ENCODE measurements at places on chromosomes 5 and 9. TPM values are rescaled to one million over a fixed set of nuclear protein-coding genes. Genes with fewer than 3 reads are reported as not detected.

Gene SHOC1
- not detected for total RNA-seq

Gene PBX3
- total RNA-seq, result 35.5 TPM

Gene MEIKIN
- not detected for total RNA-seq

GRCh38 chr9:22030101-22030598 is 21.0 kb upstream of the CDKN2B start:
- H3K36me3 ChIP-seq, result no peaks in the 10 kb centered on the region
- peaks cover 32% of the 10 kb centered on the region for H3K4me1 ChIP-seq
- H3K27me3 ChIP-seq, result no peaks in the 10 kb centered on the region
- H3K4me3 ChIP-seq, result peak overlapping the region; percentile 18
- peak; percentile 74 for DNase-seq

- peak; percentile 94 for DNase-seq
- H3K27me3 ChIP-seq, result no peaks in the 10 kb centered on the region
- H3K27ac ChIP-seq, result peak overlapping the region; percentile 66
- no peak overlapping the region for H3K4me3 ChIP-seq
- no peaks in the 10 kb centered on the region for H3K36me3 ChIP-seq
These were observed 21.3 kb downstream of the CCDC69 start for GRCh38 chr5:151202381-151203139.

- no peaks in the 10 kb centered on the region for H3K4me1 ChIP-seq
- no peak for DNase-seq
- no peaks in the 10 kb centered on the region for H3K36me3 ChIP-seq
- no peak overlapping the region for H3K4me3 ChIP-seq
These were observed 5.8 kb upstream of the PCA3 start for GRCh38 chr9:76758476-76758875.

GRCh38 chr9:89536600-89536999 is 38.7 kb upstream of the SEMA4D start:
- H3K4me1 ChIP-seq, result no peaks in the 10 kb centered on the region
- no peak overlapping the region for H3K27ac ChIP-seq
- DNase-seq, result no peak
- H3K27me3 ChIP-seq, result no peaks in the 10 kb centered on the region

Gene ANKRD18A
- total RNA-seq, result 2.2 TPM

Gene SPATA24
- total RNA-seq, result 3.1 TPM

DNA sequence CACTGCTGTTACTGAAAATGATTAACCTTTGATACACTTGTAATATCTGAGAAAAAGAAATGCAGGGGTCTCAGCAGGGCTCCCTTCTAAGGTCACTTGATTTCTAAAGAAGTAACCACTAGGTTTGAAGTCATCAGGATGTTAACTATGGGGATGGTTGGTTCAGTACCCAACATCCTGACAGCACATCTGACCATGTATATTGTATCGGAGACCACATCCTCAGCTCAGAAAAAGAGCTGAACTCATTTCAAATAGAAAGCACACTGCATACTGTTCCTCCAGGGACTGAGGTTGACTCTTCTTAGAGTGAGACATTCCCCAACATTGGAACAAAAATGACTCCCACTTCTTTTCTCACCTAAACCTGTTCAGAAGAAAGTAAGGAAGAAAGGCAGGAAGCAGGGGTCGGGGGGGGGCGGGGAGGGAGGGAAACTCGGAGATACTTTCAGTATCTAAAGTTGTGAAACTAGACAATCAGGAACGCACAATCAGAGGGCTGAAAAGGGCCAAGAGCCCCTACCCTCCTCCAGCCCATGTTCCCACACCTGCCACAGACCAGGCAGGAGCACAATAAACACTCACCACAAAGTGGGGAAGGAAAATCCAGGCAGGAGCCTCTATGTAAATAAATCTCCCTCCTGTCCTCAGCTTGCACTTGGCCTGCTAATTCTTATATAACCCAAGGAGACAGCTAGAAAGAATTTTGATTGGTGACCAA is 730 bp upstream of the GZMA start:
- H3K27me3 ChIP-seq, result no peaks in the 10 kb centered on the region
- H3K27ac ChIP-seq, result no peak overlapping the region
- no peaks in the 10 kb centered on the region for H3K4me1 ChIP-seq
- DNase-seq, result no peak
- H3K4me3 ChIP-seq, result no peak overlapping the region
- no peaks in the 10 kb centered on the region for H3K36me3 ChIP-seq

- no peaks in the 10 kb centered on the region for H3K27me3 ChIP-seq
- no peak for DNase-seq
These were observed 10.8 kb downstream of the CETN3 start for GRCh38 chr5:90398726-90399125.

DNA sequence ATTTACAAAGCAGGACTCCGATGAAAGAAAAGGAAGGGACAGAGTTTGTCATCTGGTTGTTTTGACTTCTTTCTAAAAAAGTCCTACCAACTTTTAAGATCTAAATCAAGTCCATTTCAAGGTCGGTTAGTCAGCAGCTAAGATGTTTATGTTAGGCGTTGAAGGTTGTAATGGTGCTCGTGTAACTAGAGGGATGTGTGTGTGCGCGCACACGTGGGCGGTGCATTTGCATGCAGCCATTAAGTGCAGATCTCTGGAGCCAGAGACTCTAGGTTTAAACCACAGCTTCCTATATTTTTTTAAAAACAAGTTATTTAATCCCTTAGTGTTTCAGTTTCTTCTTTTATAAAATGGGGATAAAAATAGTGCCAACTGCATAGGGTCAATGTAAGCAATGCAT is 77.0 kb upstream of the SMIM32 start:
- H3K36me3 ChIP-seq, result no peaks in the 10 kb centered on the region
- no peak overlapping the region for H3K27ac ChIP-seq
- no peak for DNase-seq
- no peak overlapping the region for H3K4me3 ChIP-seq
- H3K27me3 ChIP-seq, result peaks cover 56% of the 10 kb centered on the region

DNA sequence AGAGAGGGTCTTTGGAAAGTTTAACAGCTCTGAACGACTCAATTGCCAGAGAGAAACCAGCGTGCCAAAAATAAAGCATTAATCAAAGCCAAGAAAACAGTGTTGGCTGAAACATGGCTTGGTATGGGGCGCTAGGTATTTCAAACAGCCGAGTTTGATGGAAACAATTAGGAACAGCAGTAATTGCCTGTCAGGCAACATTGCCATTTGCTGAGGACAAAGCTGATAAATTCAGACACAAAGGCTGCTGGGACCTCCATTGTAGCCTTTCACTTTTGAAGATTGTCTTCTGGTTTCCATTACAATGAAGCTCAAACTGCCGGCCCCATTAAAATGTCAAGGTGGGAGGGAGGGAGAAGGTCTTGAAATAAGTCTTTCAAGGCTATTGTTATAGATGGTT is 125.4 kb upstream of the SPDL1 start:
- H3K27ac ChIP-seq, result no peak overlapping the region
- DNase-seq, result no peak
- H3K36me3 ChIP-seq, result no peaks in the 10 kb centered on the region

- no peak overlapping the region for H3K27ac ChIP-seq
- peak; percentile 80 for DNase-seq
- H3K4me1 ChIP-seq, result no peaks in the 10 kb centered on the region
- no peaks in the 10 kb centered on the region for H3K27me3 ChIP-seq
These were observed 162.2 kb downstream of the OXCT1 start for GRCh38 chr5:41707853-41708603.

Gene PAPPA
- total RNA-seq, result not detected

Gene FAM169A
- total RNA-seq, result 11.2 TPM

DNA sequence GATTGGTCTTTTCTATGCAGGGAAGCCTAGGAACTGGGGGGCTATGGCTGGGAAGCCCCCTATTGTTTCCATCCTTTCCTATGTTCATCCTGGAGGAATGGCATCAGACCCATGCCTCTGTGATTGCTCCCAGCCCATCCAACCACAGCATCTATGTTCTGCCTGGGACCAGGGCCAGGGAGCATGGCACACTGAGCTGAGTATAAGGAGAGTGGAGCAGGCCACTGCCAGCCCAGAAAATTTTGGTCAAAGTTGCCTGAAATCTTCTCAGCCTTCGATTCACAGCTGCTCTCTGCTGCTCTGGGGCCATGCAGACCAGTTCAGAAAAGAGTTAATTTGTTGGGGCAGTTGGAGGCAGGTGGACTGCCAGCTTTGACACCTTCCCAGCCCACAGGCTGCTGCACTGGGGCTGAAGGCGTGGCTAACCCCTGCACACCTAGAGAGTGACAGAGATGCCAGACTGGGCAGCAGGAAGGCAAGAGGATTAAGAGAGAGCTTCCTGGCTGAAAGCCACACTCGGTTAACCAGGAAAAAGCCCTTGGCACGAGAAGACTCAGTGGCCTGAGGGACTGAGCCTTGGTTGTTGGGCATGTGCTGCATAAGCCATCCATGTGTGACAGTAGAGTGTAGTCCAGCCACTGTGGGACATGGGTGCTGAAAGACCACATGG is 12.1 kb downstream of the TGFBI start:
- no peaks in the 10 kb centered on the region for H3K36me3 ChIP-seq
- DNase-seq, result peak; percentile 66
- no peak overlapping the region for H3K4me3 ChIP-seq
- H3K27me3 ChIP-seq, result no peaks in the 10 kb centered on the region
- H3K27ac ChIP-seq, result no peak overlapping the region

DNA sequence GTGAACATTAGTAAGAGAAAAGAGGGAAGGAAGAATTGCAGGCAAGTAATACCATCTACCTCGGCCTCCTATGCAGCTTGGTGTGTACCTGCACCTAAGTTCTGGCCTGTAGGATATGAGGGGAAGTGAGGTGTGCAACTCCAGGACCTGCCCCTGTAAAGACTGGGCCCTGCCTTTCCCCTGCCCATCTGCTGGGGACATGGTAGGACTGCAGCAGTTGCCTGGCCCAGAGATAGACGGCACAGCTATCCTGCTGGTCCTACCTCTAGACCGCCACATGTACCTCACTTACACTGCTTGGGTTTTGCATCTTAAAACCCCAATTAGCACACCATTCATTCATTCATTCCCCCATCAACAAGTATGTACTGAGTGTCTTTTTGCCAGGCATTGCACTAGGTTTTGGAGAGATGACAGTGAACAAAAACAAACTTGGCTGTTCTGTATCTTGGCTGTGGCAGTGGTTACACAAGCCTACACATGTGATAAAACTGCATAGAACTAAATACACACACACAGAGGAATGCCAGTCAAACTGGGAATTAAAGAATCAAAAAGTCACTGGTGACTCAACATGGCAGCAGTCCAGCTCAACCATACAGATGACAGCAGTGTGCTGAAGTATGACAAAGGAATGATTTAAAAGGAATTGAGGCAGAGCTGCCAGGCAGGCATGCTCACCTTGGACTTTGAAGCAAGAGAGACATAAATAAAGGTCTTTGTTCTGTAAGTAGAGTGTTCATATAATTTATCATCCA is 23.3 kb upstream of the MGAT1 start:
- peaks cover 21% of the 10 kb centered on the region for H3K4me1 ChIP-seq
- no peaks in the 10 kb centered on the region for H3K27me3 ChIP-seq
- no peak overlapping the region for H3K4me3 ChIP-seq
- H3K27ac ChIP-seq, result peak overlapping the region; percentile 13

Gene LAMC3
- total RNA-seq, result 4.6 TPM

GRCh38 chr5:174665347-174665746 is 59.0 kb upstream of the MSX2 start:
- H3K27ac ChIP-seq, result no peak overlapping the region
- peaks cover 10% of the 10 kb centered on the region for H3K27me3 ChIP-seq
- H3K4me1 ChIP-seq, result no peaks in the 10 kb centered on the region
- no peak for DNase-seq
- no peak overlapping the region for H3K4me3 ChIP-seq
- no peaks in the 10 kb centered on the region for H3K36me3 ChIP-seq

- no peak overlapping the region for H3K4me3 ChIP-seq
- H3K27ac ChIP-seq, result no peak overlapping the region
- peaks cover 12% of the 10 kb centered on the region for H3K4me1 ChIP-seq
- DNase-seq, result no peak
- H3K27me3 ChIP-seq, result no peaks in the 10 kb centered on the region
- H3K36me3 ChIP-seq, result no peaks in the 10 kb centered on the region
These were observed 2.9 kb downstream of the UIMC1 start for GRCh38 chr5:177003649-177004048.

DNA sequence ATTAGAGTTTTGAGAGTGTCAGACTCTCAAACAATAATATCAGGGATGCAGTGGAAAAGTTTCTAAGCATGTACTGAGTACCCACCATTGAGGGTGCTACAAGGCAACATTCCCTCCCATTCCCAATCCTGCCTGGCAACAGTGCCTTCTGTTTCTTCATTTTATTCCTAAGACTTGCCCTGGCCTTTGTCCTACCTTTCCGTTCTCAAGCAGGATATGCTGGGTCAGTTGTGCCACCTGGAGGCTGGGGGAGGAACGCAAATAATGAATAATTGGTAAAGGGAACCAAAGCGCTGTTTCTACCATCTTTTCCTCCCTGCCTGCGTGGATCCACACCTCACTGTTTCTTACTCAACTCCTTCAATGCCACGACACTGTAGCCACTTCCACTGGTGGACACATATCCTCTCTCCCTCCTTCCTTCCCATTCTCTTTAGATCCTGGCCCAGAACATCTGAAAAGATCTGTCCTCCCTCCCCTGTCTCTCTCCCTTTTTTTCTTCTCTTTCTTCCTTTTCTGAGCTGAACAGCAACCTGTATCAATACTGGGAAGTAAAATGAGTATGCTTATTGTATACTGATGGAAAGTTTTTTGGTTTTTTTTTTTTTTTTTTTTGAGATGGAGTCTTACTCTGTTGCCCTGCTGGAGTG is 149.5 kb downstream of the C9orf152 start:
- peaks cover 11% of the 10 kb centered on the region for H3K4me1 ChIP-seq
- H3K4me3 ChIP-seq, result no peak overlapping the region
- no peak overlapping the region for H3K27ac ChIP-seq

GRCh38 chr9:38153910-38154291 is 84.9 kb upstream of the SHB start:
- DNase-seq, result no peak
- no peaks in the 10 kb centered on the region for H3K27me3 ChIP-seq
- H3K4me3 ChIP-seq, result no peak overlapping the region
- H3K27ac ChIP-seq, result no peak overlapping the region
- H3K36me3 ChIP-seq, result no peaks in the 10 kb centered on the region

- peaks cover 8% of the 10 kb centered on the region for H3K27me3 ChIP-seq
- H3K4me3 ChIP-seq, result no peak overlapping the region
- H3K27ac ChIP-seq, result no peak overlapping the region
- H3K36me3 ChIP-seq, result no peaks in the 10 kb centered on the region
These were observed 94.7 kb downstream of the FGF10 start for GRCh38 chr5:44294516-44294915.

GRCh38 chr9:68742333-68742730 is 37.3 kb downstream of the PIP5K1B start:
- H3K4me1 ChIP-seq, result peaks cover 16% of the 10 kb centered on the region
- H3K36me3 ChIP-seq, result no peaks in the 10 kb centered on the region
- H3K4me3 ChIP-seq, result no peak overlapping the region
- H3K27me3 ChIP-seq, result no peaks in the 10 kb centered on the region
- no peak overlapping the region for H3K27ac ChIP-seq
- DNase-seq, result no peak

Gene HNRNPH1
- total RNA-seq, result 610 TPM
